ENCODE measurements at places on chromosomes 16 and 17.

DNA sequence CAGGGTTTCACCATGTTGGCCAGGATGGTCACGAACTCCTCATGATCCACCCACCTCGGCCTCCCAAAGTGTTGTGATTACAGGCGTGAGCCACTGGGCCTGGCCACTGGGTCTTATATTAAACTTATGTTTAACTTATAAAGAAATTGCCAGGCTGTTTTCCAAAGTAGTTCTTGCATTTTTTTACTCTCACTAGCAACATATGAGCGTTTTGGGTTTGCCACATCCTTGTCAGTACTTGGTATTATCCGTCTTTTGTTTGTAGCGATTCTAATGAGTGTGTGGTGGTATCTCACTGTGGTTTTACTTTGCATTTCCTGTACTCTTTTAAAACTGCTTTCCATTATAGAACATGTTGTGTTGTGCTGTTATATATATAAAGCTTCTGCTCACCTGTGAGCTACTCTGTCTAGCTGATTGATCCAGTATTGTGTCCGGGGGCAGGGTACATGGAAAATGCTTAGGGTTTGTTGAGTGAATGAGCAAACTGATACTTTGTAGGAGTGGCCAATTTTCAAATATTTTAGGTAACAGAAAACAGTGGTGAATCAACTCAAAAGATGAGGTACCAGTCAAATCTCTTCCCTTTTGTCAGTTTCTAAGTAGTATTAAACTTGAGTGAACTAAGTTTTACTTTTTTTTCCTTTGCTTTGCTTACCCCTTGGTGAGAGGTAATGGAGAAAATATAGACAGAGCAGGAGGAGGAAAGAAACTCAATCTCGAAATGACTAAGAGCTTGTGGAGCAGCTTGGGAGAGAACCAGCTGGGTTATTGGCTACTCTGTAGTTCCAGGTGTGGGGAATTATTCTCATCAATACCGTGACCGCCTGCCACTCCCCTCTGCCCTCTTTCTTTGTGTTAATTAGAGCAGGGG is 75.8 kb downstream of the PITPNC1 start:
- no peak for DNase-seq

DNA sequence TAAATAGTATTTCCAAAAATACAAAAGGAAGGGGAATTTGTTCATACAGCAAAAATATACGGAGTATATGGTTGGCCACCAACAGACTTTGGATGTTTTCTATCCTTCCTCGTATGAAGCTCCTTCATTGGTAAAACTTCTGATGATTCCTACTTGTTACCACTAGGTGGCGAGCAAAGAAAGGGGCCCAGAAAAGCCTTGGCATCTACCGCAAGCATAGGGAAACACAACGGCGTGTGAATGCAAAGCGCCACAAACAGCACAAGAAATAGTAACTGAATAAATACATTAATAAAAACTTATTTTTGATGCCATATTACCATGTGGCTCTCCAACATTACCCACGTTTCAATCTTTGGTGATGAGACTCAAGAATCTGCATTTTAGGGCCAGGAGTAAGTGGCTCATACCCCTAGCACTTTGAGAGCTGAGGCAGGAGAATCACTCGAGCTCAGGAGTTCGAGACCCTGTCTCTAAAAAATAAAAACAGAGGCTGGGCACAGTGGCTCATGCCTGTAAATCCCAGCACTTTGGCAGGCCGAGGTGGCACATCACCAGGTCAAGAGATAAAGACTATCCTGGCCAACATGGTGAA is 34.5 kb downstream of the YWHAE start:
- peak; percentile 50 for DNase-seq

DNA sequence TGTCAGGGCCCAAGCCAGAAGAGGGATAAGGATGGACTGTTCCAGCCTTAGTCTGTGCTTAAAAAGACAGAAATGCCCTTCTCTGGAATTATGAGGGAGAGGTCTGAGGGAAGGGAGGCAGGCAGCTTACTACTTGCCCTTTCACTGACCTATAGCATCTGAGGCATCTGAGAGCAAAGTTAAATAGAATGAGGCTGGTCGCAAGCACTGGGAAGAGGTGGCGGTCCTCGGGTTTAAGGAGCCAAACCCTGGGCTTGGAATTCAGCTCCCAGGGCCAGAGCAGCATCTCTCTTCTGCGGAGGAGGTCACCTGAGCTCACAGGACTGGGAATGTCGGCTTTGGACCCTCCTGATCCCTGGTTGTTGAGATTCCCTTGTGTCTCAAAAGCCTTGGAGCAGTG is 3.1 kb upstream of the LIMD2 start:
- DNase-seq: no peak

DNA sequence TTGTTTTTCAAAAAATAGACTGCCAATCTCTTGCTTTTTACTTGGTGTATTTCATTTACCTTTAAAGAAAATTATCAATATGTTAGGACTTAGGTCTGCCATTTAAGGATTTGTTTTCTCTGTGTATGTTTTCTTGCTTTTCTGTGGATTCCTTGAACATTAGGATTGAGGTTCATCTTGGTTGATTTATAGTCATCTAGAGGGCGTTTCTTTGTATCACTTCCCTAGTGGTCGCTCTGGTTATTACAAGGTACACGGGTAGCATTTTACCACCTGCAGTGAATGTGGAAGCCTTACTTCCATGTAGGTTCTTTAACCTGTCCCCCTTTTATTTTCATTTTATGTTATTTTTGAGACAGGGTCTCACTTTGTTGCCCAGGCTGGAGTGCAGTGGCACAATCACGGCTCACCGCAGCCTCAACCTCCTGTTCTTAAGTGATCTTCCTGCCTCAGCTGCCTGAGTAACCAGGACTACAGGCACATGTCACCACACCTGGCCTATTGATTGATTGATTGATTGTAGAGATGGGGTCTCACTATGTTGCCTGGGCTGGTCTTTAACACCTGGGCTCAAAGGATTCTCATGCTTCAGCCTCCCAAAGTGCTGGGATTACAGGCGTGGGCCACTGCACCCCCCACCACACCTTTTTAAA is 35.2 kb upstream of the CBX4 start:
- DNase-seq: no peak

DNA sequence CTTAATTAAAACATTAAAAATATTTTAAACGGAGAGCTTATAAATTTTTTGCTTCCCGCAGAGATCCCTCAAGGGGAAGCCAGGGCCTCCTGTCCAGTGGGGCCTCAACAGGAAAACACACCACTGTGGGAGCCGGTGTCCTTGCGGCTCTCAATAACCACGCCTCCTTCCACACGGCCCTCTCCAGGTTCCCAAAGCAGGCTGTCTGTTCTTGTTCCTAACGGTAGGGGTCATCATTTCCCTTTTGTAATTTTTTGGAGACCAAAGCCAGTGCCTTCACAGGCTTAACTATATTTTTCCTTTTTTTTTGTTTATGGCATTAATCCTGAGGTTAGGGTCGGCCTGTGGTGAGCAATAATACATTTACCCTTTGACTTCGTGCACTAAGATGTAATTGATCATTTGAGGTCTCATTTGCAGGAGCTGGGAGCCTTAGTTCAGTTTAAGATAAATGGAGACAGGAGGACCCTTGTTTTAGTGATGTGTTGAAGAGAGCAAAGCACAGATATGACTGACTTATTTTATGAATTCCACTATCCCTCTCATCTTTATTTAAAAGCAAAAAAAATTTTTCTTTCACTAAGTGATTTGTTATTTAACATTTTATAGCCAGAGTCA is 77.5 kb upstream of the N4BP1 start:
- DNase-seq: peak; percentile 23

DNA sequence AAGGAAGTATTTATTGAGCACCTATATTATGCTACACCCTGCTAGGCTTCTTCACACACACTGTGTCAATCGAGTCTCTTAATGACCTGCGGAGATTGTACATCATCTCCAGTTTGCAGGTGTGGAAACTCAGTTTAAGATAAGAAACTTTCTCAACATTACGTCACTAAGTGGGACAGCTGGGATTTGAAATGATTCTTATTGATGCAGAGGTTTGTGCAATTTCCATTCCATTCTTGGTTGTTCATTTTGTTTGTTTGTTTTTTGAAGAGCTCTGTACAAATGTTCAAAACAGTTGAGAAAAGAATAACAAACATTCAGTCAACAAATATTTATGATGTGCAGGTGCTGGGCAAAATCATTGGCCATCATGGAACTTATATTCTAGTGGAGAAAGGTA is 84.8 kb downstream of the MAP2K6 start:
- DNase-seq: no peak

GRCh38 chr16:71440669-71441347 is 1.0 kb downstream of the TLE7 start:
- DNase-seq: no peak

DNA sequence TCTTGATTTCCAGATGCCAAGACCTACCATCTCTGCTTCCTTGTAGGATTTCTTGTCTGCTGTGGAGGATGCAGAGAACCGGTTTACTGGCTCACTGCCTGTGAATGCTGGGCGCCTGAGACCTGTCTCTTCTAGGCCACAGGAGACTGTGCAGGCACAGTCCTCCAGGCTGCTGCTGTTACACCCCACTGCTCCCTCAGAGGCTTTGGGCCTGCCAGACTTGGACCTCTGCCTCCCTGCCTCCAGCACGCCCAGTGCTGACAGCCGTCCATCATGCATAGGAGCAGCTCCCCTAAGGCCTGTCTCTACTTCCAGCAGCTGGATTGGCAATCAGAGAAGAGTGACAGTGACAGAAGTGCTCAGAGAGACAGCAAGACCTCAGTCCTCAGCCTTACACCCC is 6.1 kb downstream of the HROB start:
- DNase-seq: no peak

Measured in retinal pigment epithelial cell (primary cell).